ENCODE measurements at places on chromosomes 3 and 15. TPM values are rescaled to one million over a fixed set of nuclear protein-coding genes. Genes with fewer than 3 reads are reported as not detected.

Gene C15orf61
- 1.4 TPM for total RNA-seq

GRCh38 chr3:48140936-48141603 is 47.1 kb downstream of the CDC25A start:
- no peak overlapping the region for H3K4me3 ChIP-seq
- peaks cover 3% of the 10 kb centered on the region for H3K4me1 ChIP-seq
- H3K27ac ChIP-seq, result no peak overlapping the region
- DNase-seq, result no peak
- H3K27me3 ChIP-seq, result no peaks in the 10 kb centered on the region

Gene GPR62
- not detected for total RNA-seq

- no peak overlapping the region for H3K4me3 ChIP-seq
- peaks cover 9% of the 10 kb centered on the region for H3K27me3 ChIP-seq
- no peak overlapping the region for H3K27ac ChIP-seq
- peaks cover 4% of the 10 kb centered on the region for H3K4me1 ChIP-seq
- no peak for DNase-seq
- no peaks in the 10 kb centered on the region for H3K36me3 ChIP-seq
Observed at GRCh38 chr3:134665243-134665642, 14.4 kb upstream of the KY start.

DNA sequence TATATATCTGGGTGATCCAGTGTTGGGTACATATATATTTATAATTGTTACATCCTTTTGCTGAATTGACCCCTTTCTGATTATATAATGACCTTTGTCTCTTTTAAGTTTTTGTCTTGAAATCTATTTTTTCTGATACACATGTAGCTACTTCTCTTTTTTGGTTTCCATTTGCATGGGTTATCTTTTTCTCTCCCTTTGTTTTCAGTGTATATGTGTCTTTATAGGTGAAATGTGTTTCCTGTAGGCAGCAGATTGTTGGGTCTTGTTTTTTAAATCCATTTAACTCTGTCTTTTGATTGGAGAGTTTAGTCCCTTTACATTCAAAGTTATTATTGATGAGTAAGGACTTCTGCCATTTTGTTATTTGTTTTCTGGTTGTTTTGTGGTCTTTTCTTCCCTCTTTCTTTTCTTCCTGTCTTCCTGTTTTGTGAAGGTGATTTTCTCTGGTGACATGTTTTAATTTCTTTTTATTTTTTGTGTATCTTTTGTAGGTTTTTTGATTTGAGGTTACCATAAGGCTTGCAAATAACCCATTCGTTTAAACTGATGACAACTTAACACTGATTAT is 56.8 kb downstream of the STARD9 start:
- no peaks in the 10 kb centered on the region for H3K27me3 ChIP-seq
- DNase-seq, result no peak
- H3K36me3 ChIP-seq, result no peaks in the 10 kb centered on the region
- no peak overlapping the region for H3K27ac ChIP-seq

DNA sequence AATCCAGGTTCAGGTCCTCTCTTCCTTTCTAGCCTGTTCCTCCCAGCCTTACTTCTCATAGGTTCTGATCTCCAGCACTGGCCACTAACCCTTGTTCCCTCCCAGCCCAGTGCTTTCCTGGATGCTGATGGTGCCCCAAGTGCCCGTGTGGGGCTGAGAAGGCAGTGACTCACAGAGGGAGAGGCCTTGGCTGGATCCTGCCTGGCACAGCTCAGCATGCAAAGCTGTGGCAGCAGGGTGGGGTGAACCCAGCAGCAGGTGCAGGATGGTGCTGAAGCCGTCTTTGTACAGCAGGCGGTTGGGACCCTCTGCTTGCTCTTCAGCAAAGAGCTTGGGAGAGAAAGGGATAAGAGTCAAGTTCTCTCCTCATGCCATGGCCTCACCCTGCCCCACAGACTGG is 7.6 kb downstream of the LPCAT4 start:
- no peak for DNase-seq
- peaks cover 36% of the 10 kb centered on the region for H3K36me3 ChIP-seq
- no peak overlapping the region for H3K27ac ChIP-seq
- H3K27me3 ChIP-seq, result no peaks in the 10 kb centered on the region
- no peak overlapping the region for H3K4me3 ChIP-seq

- H3K36me3 ChIP-seq, result no peaks in the 10 kb centered on the region
- peaks cover 3% of the 10 kb centered on the region for H3K4me1 ChIP-seq
- no peaks in the 10 kb centered on the region for H3K27me3 ChIP-seq
- no peak overlapping the region for H3K27ac ChIP-seq
- H3K4me3 ChIP-seq, result no peak overlapping the region
Observed at GRCh38 chr3:4693620-4694019, 200.5 kb downstream of the ITPR1 start.

DNA sequence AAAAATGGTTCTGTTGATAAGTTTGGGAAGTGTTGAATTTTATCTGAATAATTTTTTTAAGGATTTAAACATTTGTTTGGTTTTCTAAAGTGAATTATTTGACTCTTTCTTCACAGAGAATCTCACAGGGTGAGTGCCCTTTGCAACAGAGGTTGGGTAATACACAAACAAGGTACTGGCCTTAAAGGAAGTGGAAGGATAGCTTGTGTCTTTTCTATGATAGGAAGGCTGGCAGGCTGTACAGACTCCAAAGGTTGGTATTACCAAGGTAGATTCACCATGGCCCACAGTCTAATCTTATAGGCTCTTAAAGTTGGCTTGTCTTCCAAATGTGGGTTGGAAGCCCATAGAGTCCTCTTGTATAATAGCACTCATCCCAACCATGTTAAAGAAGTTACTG is 311.5 kb downstream of the SV2B start:
- H3K27me3 ChIP-seq, result no peaks in the 10 kb centered on the region
- H3K4me3 ChIP-seq, result no peak overlapping the region
- no peaks in the 10 kb centered on the region for H3K36me3 ChIP-seq

GRCh38 chr3:141153679-141153966 is 78.0 kb upstream of the PXYLP1 start:
- H3K4me3 ChIP-seq, result no peak overlapping the region
- no peaks in the 10 kb centered on the region for H3K4me1 ChIP-seq
- no peak for DNase-seq
- H3K27ac ChIP-seq, result no peak overlapping the region
- H3K36me3 ChIP-seq, result no peaks in the 10 kb centered on the region

DNA sequence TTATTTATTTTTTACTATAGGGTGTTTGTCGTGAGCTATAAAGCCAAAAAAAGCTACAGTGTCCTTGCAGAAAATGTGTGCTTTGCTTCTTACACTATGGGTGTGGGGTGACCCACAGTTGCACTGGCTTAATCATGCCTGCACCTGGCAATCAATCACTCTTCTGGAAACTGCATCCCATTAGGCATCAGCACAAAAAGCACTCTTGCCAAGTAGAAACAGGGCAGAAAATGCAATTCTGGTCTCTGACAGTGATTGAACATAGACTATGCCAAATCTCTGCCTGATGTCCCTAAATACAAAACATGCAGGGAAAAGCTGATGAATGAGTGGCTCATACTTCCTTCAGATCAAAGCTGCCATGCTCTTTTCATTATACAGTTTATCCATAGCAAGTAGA is 30.4 kb upstream of the PLAAT1 start:
- no peaks in the 10 kb centered on the region for H3K4me1 ChIP-seq
- H3K27ac ChIP-seq, result no peak overlapping the region
- DNase-seq, result no peak

Gene CHRD
- total RNA-seq, result under 0.01 TPM

Gene KNL1
- 32.5 TPM for total RNA-seq

- DNase-seq, result peak; percentile 34
- peaks cover 10% of the 10 kb centered on the region for H3K36me3 ChIP-seq
- H3K4me3 ChIP-seq, result no peak overlapping the region
- H3K4me1 ChIP-seq, result peaks cover 3% of the 10 kb centered on the region
- H3K27me3 ChIP-seq, result no peaks in the 10 kb centered on the region
- no peak overlapping the region for H3K27ac ChIP-seq
Observed at GRCh38 chr15:72778796-72779195, 4.8 kb downstream of the ADPGK start.

DNA sequence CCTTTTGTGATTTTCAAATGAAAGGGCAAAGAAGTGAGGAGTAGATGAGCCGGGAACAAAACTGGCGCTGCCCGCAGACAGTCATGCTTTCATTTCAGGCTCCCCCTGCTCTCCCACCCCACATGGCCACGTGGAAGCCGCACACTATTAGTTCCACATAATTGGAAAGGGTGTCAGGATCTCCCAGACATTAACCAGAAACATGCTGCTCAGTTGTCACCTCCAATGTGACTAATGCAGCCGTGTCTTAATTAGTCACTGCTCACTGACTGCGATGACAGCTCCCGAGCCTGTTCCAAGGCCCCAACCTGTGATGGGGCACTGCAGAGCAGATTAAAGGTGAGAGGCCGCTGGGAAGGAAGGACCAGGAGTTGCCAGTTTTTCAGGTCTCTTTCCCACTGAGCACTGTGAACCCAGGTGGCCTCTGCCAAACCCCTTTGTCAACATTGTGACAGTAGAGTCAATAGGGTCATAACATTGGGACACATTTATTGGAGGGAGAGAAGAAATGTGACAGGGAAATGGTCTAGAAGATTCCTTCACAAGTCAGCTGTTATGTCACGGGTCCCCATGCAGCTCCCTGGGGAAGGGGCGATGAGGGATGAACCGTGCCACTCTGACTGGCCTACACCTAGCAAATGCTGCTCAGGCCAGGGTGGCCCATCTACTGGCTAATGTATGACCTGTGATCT is 38.6 kb upstream of the SFMBT1 start:
- H3K4me1 ChIP-seq, result peaks cover 12% of the 10 kb centered on the region
- H3K4me3 ChIP-seq, result no peak overlapping the region
- H3K36me3 ChIP-seq, result no peaks in the 10 kb centered on the region
- no peak overlapping the region for H3K27ac ChIP-seq
- no peak for DNase-seq

Gene TMEM202
- total RNA-seq, result not detected

DNA sequence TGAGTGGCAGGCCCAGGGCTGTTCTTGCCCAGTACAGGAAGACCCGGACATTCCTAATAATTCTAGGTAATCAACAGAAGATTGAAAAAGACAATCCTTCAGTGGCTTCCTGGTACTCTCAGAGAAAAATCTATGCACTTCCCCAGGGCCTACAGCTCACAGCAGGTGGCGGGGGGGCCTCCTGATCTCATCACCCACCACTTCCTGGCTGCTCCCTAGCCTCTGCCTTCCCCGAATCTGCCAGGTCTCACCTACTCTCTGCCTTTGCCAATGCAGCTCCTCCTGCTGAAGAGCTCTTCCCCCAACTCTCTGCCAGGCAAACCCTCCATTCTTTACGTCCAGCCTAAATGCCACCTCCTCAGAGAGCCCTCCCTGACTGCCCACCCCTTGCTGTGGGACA is 37.5 kb downstream of the EHD4 start:
- H3K4me1 ChIP-seq, result peaks cover 17% of the 10 kb centered on the region
- no peaks in the 10 kb centered on the region for H3K36me3 ChIP-seq
- H3K27ac ChIP-seq, result no peak overlapping the region
- no peaks in the 10 kb centered on the region for H3K27me3 ChIP-seq
- no peak overlapping the region for H3K4me3 ChIP-seq

Gene C3orf49
- not detected for total RNA-seq

Gene GPR15
- not detected for total RNA-seq

DNA sequence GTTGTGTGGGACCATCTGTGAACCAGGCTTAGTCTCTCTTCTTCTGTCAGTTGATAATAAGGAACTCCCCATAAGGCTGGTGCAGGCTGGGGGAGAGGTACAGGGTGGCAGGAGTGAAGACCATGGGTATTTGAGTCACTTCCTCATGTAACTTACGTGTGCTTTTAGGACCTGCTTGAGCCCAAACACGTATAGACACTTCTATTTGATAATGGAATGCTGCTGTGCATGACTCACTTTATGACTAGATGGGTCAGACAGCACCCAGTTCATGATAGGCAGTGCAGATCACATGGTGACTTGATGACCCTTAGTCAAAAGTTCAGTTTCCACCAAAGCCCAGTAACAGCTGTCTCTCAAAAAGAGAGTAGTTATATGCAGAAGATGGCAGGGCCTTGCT is 490.9 kb downstream of the ZBBX start:
- H3K27me3 ChIP-seq, result no peaks in the 10 kb centered on the region
- H3K4me1 ChIP-seq, result no peaks in the 10 kb centered on the region
- no peak for DNase-seq
- no peak overlapping the region for H3K27ac ChIP-seq

- H3K4me3 ChIP-seq, result no peak overlapping the region
- no peaks in the 10 kb centered on the region for H3K27me3 ChIP-seq
- no peaks in the 10 kb centered on the region for H3K4me1 ChIP-seq
- no peak overlapping the region for H3K27ac ChIP-seq
Observed at GRCh38 chr3:10002951-10003350, 16.3 kb upstream of the EMC3 start.

Gene NBEAL2
- 2.2 TPM for total RNA-seq

DNA sequence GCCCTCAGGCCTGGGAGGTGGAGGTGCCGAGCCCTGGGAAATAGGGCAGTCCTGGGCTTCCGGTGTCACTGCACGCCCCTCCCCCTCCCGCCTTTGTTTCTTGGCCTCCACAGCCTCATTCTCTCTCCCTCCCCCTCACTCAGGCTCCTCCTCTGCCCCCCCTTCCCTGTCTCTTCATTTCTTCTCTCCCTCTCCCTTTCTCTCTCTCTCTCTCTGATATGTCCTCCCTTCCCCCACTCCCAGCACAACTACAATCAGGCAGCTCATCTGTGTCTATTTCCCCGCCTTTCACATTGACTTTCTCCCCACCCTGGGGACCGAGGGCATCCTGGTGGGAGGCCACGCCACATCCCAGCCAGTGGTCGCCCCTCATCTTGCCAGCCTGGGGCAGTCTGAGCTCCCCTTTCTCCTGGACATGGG is 40.2 kb downstream of the IDH2 start:
- peaks cover 1% of the 10 kb centered on the region for H3K4me1 ChIP-seq
- no peak overlapping the region for H3K27ac ChIP-seq
- no peak for DNase-seq
- no peaks in the 10 kb centered on the region for H3K36me3 ChIP-seq

- no peaks in the 10 kb centered on the region for H3K36me3 ChIP-seq
- no peaks in the 10 kb centered on the region for H3K4me1 ChIP-seq
- DNase-seq, result no peak
- no peak overlapping the region for H3K4me3 ChIP-seq
Observed at GRCh38 chr3:53823026-53823955, 22.9 kb downstream of the CHDH start.

DNA sequence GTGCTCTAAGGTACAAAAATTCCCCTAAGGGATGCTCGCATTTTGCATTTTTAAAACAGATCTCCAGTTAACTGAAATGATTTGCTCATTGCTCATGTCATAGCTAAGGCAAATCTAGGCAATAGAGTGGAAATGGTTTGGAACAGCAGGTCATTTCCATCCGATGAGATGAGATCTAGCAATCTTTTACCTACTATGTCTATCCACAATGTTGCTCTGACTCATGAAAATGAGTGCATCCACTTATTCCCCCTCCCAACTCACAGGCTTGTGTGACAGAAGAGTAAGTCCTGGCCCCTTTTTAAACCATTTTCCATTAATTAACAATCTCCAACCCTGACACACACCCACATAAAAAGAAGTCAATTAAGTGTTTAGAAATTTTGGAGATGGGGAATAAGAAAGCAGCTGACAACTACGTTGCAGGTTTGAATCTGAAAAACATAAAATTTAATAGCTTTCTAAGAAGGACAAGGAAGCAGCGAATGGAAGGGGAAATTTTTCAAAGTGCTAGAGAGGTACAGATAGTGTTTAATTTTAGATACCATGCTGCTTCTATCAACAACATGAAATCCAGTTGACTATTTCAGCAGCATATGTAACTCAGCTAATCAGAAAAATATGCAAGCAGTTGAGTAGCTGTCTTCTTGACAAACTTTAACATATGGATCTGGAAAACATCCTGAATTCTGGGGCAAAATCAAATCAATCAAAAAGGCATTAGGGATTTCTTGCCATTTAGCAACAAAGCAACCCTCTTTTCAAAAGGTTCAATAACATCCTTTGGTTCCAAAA is 112.0 kb downstream of the TMCO5A start:
- H3K4me3 ChIP-seq, result no peak overlapping the region
- H3K36me3 ChIP-seq, result no peaks in the 10 kb centered on the region
- no peak for DNase-seq
- H3K4me1 ChIP-seq, result peaks cover 12% of the 10 kb centered on the region

Data from IMR-90 (cell line).